ENCODE measurements at places on chromosomes 1 and 21. TPM values are rescaled to one million over a fixed set of nuclear protein-coding genes. Genes with fewer than 3 reads are reported as not detected.

PPOX gene
- 59.4 TPM for total RNA-seq

BRDT gene
- total RNA-seq, result not detected

FLG gene
- total RNA-seq, result not detected

OR10J1 gene
- total RNA-seq, result not detected

GRCh38 chr1:223001653-223002634 is 141.1 kb downstream of the TLR5 start:
- H3K4me1 ChIP-seq, result no peaks in the 10 kb centered on the region
- H3K36me3 ChIP-seq, result no peaks in the 10 kb centered on the region
- no peaks in the 10 kb centered on the region for H3K27me3 ChIP-seq
- H3K4me3 ChIP-seq, result no peak overlapping the region
- no peak for DNase-seq

DNA sequence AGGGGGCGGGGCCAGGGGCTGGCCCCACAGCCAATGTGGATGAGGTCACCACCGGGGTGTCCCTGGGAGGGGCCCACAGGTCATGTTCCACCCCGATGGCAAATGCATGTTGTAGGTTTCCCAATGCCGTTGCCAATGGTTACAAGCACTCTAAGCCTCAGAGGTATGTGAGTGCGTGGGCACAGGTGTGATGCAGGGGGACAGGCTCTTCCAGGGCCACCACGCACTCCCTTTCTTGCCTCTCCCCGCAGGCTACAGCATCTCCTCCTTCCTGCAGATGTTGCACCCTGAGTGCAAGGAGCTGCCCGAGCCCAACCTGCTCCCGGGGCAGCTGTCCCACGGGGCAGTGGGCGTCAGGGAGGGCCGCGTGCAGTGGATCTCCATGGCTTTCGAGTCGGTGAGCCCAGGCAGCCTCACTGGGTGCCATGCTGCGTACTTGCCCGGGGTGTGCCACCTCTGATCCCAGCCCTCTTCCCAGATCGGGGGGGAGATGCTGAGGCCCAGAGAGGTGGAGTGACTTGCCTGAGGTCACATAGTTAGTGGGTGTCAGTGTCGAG is 52.4 kb downstream of the DISP3 start:
- DNase-seq, result no peak
- H3K27me3 ChIP-seq, result no peaks in the 10 kb centered on the region
- no peak overlapping the region for H3K4me3 ChIP-seq

TSPAN1 gene
- not detected for total RNA-seq
